ENCODE measurements at places on chromosomes 2 and 18.

DNA sequence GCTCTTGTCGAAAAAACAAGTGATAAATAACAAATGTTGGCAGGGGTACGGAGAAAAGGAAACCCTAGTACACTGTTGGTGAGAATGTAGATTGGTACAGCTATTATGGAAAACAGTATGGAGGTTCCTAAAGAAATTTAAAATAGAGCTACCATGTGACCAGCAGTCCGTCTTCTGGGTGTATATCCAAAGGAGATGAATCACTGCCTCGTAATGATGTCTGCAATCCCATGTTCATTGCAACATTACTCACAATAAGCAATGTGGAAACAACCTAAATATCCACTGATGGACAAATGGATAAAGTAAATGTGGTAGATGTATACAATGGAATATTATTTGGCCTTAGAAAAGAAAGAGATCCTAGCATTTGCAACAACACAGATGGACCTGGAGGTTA is 50.6 kb downstream of the SLC16A14 start:
- no peak for DNase-seq

DNA sequence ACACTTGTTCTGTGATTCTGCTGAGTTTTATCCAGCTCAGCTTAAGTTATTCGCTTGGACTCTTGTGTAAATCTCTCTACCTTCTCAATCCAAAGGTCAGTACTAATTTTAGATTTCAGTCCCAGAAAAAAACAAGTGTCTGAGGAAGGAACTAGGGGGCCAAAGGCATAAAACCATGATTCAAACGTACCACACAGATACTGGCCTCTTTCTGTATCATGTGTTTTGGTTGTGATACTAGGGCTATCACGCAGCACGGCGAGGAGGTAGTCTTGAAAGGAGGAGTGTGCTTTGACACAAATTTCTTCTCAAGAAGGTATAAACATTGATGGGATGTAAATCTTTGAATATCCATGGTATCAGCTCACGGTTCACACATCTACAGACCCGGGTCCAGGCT is 8.3 kb downstream of the SERPINE2 start:
- no peak for DNase-seq

DNA sequence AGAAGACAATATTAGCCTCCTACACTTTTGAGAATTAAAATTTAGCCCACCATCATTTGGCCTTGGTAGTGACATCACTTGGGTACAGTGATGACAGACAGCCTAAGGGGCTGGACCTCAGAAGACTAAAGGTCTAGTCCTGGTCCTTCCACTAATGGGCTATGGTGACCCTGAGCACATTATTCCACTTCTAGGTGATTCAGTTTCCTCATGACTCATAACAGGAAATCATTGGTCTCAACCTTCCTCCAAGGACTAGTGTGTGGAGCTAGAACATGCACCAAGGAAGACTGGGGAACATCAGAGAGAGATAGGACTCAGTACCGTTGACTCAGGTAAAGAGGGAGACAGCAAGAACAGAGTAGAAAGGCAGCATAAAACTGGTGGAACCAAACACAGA is 64.0 kb downstream of the TFCP2L1 start:
- DNase-seq, result no peak

DNA sequence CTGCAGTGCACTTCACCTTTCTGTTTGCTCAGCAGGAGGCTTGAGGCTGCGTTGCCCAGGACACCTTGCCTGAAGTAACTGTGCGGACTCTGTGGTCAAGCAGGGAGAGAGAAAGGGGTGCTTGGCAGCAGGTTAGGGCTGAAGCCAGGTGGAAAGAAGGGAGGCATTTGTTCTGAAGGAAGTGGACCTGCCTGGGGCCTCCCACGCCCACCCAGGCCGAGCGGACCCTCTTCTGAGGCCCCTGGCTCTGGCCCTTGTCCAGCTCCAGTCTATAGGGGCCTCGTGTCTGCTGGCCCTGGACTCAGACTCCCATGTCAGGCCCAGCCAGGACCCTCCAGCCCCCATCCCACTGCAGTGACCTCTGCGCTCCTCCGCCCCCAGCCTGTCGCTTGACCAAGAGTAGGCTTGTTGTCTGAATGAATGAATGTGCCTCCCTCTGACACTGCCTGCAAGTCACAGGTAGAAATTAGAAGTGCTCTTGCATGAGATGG is 2.5 kb downstream of the SNED1 start:
- no peak for DNase-seq

- peak; percentile 57 for DNase-seq
Observed at GRCh38 chr2:232321817-232322559, 56.6 kb upstream of the ALPP start.

- DNase-seq, result no peak
Observed at GRCh38 chr2:70746094-70746974, 21.7 kb downstream of the ADD2 start.

DNA sequence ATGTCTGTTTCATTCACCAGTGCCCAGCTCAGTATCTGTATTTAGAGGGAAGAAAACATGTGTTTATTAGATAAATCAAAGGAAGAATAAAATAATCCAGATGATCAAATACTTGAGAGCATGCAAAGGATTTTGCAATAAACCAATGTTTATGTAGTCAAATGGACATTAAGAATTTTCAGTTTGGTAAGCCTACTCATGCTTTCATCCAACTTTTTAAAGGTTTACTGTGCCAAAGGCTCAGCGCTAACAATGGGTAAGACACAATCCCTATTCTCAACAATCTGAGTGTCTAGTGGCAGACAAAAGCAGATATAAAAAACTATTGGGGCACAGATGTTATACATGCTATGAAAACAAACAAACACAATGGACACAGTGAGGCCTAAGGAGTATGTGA is 26.3 kb downstream of the GRB14 start:
- DNase-seq, result no peak

DNA sequence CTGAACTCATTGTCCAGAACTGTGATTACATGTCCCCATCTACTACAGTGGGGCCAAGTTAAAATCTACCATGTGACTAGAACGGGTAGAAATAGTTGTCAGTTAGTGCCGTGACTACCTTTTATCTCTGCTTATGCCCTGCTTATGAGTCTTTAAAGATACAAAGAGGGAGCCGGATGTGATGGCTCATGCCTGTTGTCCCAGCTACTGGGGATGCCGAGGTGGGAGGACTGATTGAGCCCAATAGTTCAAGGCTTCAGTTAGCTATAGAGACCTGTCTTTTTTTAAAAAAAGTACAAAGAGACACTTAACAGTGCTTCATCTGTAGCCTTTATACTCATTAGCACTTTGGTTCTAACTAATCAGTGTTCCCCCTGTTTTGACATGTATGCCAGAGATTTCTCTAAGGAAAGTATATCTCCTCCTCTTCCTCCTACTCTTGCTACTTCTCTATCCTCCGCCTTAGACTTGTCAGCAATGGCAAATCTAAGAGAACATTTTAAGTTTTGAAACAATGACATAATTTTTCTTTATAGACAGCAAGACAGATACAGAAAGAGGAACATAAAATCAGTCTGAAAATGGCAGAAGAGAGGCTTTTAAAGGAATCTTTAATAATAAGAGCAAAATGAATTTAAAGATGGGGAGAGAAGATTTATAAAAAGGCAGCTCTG is 45.0 kb downstream of the NBEAL1 start:
- DNase-seq, result no peak

GRCh38 chr2:202592566-202592965 is 42.2 kb upstream of the FAM117B start:
- DNase-seq, result no peak

DNA sequence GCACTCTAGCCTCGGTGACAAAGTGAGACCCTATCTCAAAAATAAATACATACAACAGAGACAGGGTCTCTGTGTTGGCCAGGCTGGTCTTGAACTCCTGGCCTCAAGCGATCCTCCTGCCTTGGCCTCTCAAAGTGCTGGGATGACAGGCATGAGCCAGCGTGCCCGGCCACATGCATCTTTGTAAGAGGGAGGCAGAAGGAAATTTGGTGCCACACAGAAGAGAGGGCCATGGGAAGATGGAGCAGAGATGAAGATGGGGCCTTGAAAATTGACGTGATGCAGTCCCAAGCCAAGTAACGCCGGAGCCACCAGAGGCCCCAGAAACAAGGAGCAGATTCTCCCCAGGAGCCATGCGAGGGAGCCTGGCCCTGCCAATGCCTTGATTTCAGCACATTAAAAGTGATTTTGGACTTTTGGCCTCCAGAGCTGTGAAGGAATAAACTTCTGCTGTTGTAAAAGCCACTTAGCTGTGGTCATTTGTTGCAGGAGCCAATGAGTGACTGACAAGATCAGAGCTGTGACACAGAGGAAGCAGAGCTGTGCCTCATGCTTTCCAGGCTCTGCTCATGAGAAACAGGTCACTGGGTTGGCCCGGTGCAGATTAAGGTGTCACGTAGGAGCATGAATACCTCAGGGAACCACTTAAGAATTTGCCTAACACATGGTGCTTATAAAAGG is 2.7 kb upstream of the SLC66A2 start:
- peak; percentile 63 for DNase-seq

DNA sequence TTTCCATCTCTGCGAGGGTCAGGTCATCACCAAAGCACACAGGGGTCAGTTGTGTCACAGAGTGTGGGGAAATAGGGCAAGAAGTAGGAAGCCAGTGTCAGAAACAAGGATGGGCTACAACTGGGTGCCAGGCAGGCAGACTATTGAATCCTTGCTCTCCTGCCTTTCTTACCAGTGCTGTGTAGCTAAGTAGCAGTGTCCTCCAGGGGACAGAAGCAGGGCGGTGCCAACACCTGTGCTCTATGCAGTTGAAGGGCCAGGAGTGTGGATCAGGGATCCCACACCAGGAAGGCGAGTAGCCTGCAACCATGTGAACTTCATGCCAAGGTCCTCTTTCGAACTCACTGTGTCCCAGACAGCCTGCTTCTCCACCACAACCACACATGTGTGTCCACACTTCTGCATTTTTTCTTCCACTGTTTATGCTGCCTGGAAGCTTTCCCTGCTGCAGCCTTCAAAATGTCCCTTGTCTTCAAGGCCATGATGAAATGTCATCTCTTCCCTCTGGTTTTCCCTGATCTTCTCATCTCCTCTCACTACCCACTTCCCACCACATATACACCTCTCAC is 25.4 kb upstream of the REG3G start:
- no peak for DNase-seq

DNA sequence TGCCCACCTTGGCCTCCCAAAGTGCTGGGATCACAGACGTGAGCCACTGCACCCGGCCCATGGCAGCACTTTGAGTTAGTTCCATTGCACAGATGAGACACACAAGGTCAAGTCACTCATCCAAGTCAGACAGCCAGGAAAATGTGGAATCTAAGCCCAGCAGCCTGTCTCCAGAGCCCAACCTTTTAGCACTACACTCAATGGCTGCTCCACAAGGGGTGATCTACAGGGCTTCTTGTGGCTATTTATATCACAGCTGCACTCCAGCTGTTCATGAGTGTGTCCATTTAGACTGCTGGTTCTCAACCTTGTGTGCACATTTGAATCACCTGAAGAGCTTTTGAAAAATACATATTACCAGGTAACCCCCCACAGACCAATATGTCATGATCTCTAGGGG is 72.9 kb upstream of the RPL31 start:
- no peak for DNase-seq

DNA sequence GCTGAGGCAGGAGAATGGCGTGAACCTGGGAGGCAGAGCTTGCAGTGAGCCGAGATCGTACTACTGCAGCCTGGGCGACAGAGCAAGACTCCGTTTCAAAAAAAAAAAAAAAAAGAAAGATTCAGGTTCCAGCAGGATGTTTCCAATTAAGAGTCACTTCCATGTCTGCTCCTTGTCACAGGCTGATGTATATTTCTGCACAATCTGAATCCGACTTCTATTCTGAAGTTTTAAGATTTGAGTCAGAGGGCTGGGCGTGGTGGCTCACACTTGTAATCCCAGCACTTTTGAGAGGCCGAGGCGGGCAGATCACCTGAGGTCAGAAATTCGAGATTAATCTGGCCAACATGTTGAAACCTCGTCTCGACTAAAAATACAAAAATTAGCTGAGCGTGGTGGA is 24.7 kb downstream of the SNRPD1 start:
- DNase-seq, result no peak

DNA sequence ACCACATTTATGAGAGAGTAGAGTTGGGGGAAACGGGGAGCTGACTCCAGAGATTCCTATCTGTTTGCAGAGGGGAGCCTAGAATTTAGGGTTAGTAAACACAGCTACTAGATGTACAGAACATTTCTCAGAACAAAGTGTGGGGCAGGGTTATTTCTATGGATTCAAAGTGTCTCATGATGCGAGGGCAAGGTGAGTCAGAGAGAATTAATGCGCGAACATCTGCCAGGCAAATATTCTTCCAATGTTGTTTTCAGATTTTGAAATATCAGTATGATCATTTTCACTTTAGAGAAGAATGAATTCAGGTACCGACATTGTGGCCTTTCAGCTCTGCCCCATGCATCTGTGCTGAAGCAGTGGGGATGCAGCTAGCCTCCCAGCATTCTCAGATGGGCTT is 2.0 kb upstream of the DSEL start:
- DNase-seq, result no peak

DNA sequence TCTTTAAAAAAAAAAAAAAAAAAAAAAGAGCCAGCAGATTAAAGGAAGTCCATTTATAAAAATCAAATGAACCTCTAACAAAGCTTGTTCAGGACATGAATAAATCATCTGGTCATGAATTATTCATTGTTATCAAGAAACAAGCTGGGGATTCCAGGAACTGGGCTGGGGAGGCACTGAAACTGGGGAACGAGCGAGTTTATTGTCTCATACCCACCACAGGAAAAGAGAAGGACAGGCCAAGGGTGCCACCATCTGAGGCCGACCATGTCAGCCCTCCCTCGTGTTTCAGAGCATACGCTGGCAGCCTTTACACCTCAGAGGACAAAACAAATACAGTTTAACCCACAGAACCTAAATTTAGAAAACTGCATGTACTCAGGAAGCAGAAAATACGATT is 164.2 kb downstream of the VWC2L start:
- DNase-seq, result no peak

GRCh38 chr18:37486848-37487247 is 78.8 kb downstream of the CELF4 start:
- DNase-seq, result no peak

- DNase-seq, result peak; percentile 71
Observed at GRCh38 chr2:8576525-8577167, 105.2 kb upstream of the ID2 start.

- DNase-seq, result no peak
Observed at GRCh38 chr2:38690499-38691420, 24.8 kb downstream of the GALM start.

DNA sequence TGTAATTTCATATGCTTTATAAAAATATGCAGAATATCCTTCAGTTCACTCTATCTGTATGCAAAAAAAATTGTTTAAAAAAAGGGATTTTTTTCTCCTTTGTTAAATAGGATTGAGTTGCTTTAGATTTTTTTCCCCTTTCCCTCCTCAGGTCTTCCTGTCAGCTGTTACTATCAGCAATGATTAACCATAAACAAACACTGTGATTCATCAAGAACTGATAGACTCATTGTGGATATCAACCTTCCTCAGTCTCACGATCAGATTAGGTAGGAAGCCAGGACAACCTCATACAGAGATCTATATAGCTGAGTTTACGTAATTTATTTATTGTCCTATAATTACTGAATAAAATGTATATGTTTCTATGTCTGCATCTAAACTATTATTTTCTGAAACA is 2136.2 kb upstream of the CELF4 start:
- no peak for DNase-seq

DNA sequence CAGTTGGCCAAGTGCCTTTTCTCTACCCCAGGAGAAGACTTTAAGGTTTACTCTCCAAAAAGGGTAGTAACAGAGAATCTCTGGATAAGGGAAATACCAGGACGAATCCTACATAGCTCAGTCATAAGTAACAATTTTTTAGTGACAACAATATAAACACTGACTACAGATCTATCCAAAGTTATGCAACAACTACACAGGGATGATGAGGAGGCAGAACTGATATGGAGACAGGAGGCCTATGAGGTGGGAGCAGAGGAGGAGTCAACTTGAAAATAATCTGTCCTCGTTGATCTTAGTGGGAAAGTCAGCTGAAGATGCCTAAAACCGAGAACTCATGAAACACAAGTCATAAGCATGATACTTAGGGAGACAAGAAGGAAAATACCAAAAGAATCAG is 40.2 kb downstream of the SLC35F5 start:
- DNase-seq, result no peak
